ENCODE measurements at places on chromosomes 12 and 14.

DNA sequence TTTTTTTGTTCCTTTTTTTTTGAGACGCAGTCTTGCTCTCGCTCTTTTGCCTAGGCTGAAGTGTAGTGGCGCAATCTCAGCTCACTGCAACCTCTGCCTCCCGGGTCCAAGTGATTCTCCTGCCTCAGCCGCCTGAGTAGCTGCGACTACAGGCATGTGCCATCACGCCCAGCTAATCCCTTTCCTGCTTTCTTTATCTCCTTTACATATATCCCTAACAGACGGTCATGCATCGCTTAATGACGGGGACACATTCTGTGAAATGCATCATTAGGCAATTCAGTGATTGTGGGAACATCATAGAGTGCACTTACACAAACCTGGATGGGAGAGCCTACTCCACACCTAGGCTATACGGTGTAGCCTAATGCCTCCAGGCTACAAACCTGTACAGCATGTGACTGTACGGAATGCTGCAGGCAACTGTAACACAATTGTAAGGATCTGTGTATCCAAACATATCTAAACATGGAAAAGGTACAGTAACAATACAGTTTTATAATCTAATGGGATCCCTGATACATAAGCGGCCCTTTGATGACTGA lies 32.8 kb downstream of the NOS1 start:
- DNase-seq, result no peak

DNA sequence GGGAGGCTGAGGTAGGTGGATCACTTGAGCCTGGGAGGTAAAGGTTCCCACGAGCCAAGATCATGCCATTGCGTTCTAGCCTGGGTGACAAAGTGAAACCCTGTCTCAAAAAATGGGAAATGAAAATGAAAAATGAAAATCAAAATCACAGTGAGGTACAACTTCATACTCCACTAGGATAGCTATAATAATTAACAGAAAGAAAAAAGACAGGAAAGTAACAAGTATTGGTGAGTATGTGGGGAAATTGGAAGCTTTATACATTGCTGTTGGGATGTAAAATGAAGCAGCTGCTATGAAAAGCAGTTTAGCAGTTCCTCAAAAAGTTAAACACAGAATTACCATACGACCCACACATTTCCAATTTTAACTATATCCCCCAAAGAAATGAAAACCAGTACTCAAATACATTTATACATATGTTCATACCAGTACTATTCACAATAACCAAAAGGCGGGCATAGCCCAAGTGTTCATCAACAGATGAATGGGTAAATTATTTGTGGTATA lies 22.2 kb downstream of the SGPP1 start:
- no peak for DNase-seq

DNA sequence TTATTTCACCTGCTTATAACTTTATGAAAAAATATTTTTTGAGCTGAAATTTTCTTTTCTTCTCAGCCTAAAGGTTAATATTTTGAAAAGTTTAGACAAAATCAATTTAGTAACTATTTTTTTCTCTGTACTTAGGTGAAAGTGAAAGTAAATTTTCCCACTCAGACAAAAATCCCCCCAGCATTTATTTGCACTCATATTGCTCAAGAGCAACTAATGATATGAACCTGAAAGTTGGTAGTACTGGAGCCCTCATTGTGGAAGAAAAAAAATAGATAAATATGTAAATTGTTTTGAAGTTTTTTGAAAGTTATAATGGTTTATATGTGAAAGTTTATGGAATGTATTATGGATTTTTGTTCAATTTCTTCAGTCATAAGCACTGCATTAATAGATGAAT lies 1005.9 kb upstream of the ATXN7L3B start:
- no peak for DNase-seq

DNA sequence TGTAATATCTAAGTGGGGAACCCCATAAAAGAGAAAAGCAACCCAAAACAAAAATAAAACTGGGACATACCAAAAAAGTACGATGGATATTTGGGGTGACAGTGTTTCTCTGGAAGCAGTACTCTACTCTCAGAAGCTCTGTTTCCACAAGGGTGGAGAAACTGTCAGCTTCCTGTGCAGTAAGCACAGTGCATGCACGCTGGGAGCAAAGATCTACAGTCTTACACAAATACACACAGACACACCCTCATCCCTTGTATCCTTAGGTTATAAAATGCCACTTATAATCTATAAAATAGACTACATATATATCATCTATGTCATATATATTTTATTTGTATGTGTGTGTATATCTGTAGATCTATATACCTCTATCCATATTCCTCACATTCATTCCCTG lies 225.8 kb upstream of the SOX5 start:
- no peak for DNase-seq

DNA sequence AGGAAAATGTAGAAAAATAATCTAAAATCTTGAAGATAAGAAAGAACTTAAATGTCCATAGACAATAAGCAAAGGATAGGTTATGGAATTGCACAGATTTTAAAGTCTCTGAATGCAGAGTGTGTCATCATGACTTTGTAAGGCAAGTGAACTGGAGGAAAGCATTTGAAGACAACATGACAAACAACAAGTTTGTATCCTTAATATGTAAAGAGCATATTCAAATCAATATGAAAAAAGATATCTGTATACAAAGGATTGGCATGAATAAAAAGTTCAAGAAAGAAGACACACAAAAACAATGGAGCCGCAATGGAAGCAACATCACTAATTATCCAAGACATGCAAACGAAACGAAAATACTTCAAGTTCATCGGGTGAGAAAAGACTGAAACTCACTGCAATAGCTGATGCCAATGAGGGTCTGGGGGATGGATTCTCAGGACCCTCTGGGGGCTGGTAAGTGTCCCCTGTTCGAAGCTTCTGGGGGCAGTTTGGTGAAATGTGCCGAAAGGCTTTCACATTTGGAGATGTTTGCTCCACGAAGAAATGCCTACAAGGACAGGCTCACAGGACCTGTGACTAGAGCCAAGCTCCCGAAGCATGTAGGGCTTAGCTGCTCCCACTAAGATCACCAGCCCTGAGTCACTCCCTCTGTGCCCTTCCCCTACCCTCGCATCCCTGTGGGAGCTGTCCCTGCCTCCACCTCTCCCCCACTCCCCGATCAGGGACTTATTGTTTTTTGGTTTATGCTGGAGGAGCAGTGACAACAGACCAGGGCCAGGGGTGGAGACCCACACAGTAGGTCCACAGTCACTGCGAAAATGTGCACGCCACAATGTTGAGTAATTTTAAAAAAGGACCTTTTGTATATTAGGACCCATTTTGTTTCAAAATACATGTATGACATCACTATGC lies 345.7 kb upstream of the SFSWAP start:
- no peak for DNase-seq

DNA sequence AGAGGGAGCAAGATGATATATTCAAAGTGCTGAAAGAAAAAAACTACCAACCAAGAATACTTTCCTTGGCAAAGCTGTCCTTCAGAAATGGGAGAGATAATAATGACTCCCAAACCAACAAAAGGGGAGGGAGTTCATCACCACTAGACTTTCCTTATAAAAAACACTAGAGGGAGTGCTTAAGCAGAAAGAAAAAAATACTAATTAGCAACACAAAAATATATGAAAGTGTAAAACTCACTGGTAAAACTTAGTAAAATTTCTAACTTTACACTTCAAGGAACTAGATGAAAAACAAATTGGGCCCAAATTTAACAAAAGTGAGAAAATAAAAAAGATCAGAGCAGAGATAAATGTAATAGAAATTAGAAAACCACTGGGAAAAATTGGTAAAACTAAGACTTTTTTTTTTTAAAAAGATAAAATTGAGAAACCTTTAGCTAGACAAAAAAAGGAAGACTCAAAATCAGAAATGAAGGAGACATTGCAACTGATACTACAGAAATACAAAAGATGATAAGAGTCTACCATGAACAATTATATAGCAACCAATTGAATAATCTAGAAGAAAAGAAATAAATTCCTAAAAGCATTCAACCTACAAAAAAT lies 60.4 kb upstream of the FAR2 start:
- DNase-seq, result peak; percentile 61

- DNase-seq, result no peak
Observed at GRCh38 chr14:97164021-97164420, 366.8 kb downstream of the VRK1 start.

GRCh38 chr12:101941306-101942249 lies 64.2 kb downstream of the DRAM1 start:
- no peak for DNase-seq

DNA sequence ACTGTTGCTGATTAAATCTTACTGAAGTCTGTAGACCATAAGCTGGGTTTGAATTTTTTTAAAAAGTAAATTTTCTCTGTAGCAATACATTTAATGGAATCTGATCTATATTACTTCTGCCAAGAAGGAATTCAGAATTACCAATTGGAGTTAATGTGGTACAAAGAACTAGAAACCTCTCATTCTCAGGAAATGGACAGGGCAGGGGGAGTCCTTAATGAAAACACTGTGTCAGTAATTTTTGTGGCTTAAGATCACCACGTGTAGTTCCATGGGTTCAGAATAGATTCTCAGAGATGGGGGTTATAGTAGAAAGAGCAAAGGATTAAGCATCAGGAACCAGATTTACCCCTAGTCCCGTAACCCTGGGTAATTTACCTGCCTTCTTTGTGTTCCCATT lies 30.3 kb downstream of the FBXL14 start:
- no peak for DNase-seq

- no peak for DNase-seq
Observed at GRCh38 chr12:52517005-52517835, 3.0 kb downstream of the KRT5 start.

DNA sequence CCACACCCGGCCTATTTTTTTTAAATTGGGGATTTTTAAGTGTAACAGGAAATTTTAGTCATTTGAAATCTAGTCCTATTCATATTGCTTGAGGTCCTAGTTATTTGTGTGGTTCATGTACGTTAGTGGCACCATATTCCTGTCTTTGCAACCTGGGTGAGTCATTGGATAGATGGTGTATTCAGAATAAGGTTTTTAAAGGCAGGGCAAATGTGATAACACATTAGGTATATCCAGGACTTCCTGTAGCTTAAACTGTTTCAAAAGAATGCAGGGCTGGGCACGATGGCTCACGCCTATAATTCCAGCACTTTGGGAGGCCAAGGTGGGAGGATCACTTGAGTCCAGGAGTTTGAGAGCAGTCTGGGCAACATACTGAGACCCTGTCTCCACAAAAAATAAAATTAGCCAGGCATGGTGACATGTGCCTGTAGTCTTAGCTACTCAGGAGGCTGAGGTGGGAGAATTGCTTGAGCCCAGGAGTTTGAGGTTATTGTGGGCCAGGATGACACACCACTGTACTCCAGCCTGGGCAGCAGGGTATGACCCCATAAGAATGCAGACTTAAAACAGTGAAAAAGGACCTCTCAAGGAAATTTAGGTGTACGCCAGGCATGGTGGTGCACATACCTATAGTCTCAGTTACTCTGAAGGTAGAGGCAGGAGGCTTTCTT lies 8.1 kb downstream of the ATP6V0A2 start:
- peak; percentile 58 for DNase-seq

GRCh38 chr12:3262470-3262869 lies 185.3 kb downstream of the TSPAN9 start:
- no peak for DNase-seq

- DNase-seq, result no peak
Observed at GRCh38 chr14:94370524-94370910, 17.9 kb downstream of the SERPINA1 start.

DNA sequence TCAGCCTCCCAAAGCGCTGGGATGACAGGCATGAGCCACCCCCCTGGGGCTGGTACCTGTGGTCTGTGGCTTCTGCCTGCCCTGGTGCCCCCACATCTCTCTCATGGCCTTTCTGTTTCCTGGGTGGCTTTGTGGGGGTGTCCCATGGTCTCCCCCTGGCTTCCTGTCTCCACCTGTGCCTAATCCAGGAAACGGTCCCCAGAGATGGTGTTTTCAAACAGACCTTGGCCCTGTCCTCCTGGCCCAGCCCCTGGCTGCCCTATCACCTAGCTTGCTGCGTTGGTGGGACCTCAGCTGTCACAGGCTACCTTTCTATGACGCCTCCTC lies 18.1 kb downstream of the MEG3 start:
- no peak for DNase-seq

DNA sequence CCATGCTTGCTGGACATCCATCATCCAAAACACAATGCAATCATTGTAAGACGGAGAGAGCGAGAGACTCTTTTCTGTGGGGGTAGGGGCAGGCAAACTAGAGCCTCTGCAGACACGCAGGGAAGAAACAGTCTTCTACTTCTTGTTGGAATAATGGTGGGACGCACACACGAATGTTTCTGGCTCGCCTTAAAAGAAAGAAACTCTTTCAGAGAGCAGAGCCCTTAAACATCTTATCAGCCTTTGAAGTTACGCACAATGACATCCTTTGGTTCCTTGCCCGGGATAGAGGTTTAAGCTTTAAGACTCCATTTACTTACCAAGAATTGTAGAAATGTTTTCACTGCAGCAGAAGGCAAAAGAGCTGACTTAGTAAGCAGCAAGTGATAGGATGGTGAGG lies 133.8 kb upstream of the FOXN3 start:
- no peak for DNase-seq

DNA sequence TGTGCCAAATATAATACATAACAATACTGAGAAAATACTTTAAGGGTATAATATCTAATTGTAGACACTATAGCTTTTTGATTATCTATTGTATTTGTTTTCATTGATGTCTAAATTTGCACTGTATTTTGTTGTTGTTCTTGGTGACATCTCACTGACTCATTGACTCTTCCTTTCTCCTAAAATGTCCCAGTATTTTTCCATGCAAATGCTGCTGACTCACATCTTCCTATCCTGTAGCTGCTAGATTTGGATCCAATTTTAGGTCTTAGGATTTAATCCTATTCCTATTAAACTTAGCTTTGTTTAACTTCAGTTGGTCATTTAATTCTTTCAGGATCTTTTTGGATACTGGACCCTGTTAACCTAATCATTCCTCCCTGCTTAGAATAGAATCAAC lies 148.5 kb downstream of the TMTC2 start:
- no peak for DNase-seq

- DNase-seq, result no peak
Observed at GRCh38 chr14:45091710-45092109, 7.8 kb downstream of the PRPF39 start.

DNA sequence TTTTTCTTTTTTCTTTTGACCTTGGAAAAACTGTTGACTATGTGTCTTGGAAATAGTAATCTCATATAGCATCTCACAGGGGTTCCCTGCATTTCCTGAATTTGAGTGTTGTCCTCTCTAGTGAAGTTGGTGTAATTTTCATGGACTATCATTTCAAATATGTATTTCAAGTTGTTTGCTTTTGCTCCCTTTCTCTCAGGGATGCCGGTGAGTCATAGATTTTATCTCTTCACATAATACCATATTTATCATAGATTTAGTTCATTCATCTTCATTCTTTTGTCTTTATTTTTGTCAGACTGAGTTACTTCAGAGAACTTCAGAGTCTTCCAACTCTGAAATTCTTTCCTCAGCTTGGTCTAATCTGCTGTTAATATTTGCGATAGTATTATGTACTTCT lies 1320.6 kb downstream of the LRFN5 start:
- no peak for DNase-seq
